Stimulated activated CD8-positive, alpha-beta memory T cell treated with anti-CD3 and anti-CD28 coated beads, Interleukin-15, amount 100 ng/mL, for 24 hours (primary cell): ENCODE measurements at places on chromosomes 2 and 18.

DNA sequence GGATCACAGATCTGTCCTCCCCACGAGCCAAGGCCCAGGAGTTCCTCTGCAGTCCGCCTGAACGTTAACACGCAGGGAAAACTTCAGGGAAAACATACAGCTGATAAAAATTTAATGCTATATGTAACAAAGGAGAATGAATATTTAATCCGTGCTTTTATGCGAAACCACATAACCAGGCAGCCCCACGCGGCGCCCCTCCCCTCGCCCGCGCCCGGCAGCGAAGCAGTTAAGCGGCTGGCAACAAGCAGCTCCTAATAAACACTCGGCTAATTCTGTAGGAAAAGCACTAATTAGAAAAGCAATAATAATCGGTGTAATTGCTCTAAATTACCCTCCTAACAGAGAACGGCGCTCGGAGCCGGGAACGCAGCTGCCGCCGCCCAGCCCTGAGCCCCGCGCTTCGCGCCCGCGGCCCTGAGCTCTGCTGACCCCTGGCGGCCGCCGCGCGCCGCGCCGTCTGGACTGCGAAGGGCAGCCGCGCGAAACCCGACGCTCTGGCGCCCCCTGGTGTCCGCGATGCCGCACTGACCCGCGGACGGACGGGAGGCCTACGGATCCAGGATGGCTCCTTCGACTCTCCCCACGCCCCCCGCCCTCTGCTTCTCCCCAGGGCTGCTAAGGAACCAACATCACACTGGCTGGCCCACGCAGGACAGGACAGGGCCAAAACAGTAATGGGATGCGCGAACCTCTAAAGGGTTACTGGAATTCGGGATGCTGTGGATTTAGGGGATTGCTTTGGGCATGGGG, 181.4 kb downstream of the SMAD2 start:
- DNase-seq = peak; percentile 83

GRCh38 chr2:18153741-18154140, 275.3 kb downstream of the KCNS3 start:
- no peak for DNase-seq

GRCh38 chr2:41686156-41686555, 361.7 kb upstream of the PKDCC start:
- no peak for DNase-seq

- no peak for DNase-seq
Measured at GRCh38 chr2:7377916-7378569, 460.8 kb downstream of the RNF144A start.

DNA sequence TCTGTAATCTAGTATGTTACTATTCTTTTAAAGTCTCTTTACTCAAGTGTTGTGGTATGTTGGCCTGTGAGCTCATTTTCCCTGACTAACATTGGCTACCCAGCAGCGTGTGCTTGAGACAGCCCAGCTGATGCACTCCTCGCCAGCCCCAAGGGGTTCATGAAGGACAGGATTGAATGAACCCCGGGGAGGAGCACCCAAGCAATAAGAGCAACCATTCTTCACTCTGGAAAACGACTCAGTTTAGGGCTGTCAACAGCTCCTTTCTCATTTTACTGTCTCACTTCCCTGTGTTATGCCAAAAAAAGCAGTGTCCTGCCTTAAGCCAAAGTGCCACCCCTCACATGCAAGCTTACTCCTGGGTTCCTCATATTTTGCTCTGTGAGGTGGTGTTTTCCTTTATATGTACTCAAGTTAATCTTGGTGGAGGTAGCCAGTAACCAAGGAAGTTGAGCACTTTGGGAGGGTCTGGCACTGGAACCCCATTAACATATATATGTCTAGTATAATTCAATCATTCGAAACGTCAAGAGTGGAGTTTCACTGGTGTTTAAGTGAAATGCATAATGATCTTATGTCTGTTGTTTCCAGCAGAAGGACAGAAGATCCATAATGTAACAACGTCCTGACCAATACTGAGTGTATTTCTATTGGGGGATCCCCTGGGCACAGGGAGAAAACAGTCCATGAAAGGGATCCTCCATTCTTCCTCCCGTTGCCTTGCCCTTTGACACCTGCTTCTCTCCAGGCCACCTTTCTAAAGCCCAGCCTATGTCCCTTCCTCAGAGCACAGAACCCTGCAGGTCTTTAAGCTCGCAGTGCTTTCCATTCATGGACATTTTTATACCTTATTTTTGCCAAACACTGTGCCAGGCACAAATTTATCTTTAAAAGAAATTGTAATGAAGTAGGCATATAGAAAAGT, 43.2 kb downstream of the ATIC start:
- no peak for DNase-seq

- no peak for DNase-seq
Measured at GRCh38 chr2:180539541-180539940, 440.9 kb upstream of the UBE2E3 start.

DNA sequence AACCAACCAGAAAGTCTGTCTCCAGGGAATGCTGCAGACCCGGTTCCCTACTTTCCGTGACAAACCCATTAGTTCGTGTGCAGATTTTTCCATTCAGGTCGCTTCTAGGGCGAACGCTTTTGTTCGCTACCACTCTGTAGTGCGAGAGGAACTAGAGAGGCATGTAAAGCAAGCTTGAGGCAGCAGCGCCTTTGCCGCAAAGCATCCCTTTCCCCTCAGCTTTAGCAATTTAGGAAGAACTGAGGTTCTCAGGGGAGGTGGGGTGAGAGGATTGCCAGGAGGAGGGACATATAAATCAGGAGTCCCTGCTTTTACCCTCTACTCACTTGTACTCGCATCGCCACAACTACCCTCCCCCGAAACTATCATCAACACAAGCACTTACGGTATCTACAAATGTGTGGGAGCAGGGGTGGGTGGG, 748 bp upstream of the ZNF804A start:
- no peak for DNase-seq

DNA sequence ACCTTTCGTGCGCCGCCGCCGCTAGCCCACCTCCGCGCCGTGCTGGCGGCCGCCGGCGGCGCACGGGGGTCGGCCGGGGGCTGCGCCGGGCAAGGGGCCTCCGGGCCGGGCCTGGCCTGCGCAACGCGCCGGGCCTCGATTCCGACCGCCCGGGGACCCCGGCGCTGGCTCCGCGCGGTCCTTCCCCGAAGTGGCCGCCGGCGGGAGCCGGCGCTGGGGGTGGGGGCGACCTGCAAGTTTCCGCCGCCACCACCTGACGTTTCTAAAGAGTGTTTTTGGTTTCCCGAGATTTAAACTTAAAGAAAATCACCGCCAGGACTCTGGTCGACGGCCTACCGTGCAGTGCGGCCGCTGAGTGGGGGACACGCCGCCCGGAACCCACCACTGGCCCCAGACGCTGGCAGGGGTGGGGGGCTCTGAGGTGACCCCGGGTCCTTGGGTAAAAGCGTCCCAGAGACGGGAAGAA, 3.8 kb upstream of the GATA6 start:
- no peak for DNase-seq

- no peak for DNase-seq
Measured at GRCh38 chr2:120932472-120932871, 196.8 kb downstream of the GLI2 start.

DNA sequence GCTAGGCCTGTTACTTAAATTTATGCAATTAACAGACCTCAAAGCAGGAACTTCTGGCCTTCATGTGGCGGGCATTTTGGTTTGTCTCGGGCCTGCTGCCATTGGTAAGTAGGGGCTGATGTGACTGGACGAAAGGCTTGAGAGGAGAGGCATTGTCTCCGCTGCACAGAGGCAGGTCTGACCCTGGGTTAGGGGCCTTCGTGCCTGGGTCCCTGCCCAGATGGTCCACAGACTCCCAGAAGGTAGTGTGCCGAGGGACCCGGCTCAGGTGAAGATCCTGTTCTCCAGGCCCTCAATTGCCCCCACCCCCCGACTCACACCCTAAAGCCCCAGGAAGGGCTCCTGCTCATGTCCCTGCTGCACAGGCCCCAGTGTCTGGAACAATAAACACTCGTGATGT, 764.9 kb downstream of the TMEM182 start:
- no peak for DNase-seq

- no peak for DNase-seq
Measured at GRCh38 chr2:119478978-119479295, 45.3 kb downstream of the SCTR start.

GRCh38 chr2:145811276-145812164, 1291.6 kb upstream of the ZEB2 start:
- no peak for DNase-seq

GRCh38 chr2:30798536-30798991, 8.7 kb downstream of the CAPN13 start:
- no peak for DNase-seq
